ENCODE measurements at places on chromosomes 1 and 21.

GRCh38 chr1:41382480-41383090, 21.4 kb downstream of the FOXO6 start:
- no peak for DNase-seq

DNA sequence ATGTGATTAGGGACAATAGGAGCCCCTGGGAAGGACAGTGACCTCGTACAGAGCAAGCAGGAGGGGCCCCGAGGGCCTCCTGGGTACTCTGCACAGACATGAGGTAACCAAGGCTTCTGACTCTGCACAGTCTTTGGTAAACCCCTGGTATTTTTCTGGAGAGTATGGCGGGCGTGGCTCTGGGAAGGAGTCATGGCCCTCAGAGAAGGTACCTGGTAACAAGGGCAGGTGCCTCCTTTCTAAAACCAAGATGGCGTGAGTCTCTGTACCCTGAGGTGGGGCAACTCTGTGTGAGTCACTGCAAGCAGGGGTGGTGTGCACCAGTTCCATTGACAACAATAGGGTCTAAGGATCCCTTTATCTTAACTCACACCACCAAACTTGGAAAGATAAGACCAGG, 39.9 kb upstream of the SLC19A1 start:
- DNase-seq, result no peak

- no peak for DNase-seq
These were observed 125.8 kb upstream of the C8B start for GRCh38 chr1:57091642-57092041.

GRCh38 chr1:115224636-115225035, 113.4 kb downstream of the NGF start:
- no peak for DNase-seq

GRCh38 chr1:212959266-212960220, 9.2 kb downstream of the VASH2 start:
- no peak for DNase-seq

- no peak for DNase-seq
These were observed 19.3 kb upstream of the ACTA1 start for GRCh38 chr1:229452956-229453801.

- no peak for DNase-seq
These were observed 659.9 kb upstream of the RGS18 start for GRCh38 chr1:191498318-191498717.

DNA sequence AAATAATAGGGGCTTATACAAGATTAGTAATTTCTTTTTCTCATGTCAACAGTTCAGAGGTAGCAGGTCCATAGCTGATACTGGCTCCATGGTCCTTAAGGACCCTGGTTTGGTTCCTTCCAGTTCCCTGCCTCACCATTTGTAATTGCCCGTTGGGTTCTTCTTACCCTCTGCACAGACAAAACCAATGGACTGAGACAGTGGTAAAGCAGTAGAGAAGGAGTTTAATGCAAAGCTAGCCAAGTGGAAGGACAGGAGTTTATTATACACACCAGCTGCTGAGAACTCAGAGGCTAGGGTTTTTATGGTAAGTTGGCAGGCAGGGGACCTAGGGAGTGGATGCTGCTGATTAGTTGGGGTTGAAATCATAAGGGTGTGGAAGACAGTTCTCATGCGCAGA, 35.9 kb upstream of the AXDND1 start:
- DNase-seq, result no peak

DNA sequence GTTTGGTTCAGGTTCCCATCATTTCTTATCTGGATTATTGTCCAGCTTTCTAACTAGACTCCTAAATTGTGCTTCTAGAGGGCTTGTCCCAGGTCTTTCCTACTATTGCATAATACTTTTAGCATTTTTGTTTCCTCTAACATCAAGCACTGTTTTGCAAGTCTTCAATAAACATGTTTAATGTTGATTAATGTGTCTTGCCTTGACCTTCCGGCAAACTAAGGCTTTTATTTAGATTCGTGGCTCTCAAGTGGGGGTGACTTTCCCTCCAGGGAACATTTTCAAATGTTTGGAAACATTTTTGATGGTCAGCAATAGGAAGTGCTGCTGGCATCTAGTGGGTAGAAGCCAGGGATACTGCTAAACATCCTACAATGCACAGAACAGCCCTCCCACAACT, 90.7 kb downstream of the RPE65 start:
- no peak for DNase-seq
